ENCODE measurements at places on chromosomes 6 and 20.
A peak's percentile ranks its signal among the peaks of the same experiment; 100 is the strongest.

DNA sequence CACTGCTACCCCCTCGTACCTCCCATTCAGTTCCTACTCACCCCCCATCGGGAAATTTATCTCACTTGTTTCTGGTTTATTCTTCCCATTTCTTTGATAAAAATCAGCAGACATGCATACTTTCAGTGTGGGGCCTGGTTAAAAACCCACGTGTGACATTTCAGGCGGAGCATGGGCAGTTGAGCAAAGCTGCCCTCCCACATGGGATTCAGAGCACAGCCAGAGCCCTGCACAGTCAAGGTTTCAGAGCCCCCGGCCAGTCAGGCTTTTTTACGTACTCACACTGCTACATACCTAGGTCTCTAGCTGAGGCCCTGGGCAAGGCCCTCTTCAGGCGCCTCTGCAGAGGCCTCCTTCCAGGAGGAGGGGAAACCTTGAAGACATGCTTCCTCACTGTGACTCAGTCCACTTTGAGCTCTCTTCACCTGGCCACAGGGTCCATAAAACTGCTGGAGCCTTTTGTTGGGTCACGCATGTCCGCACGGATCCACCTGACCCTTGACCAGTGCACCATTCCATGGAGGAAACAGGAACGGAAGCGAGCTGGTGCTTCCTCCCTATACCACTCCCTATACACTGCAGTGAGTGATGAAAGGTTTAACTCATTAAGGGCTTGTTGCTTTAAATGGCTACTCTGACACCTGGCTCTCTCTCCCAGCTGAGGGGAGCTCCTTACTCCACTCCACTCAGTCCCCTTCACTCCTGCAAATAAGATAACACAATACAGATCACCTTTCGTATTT, 713.3 kb downstream of the PRKN start:
- DNase-seq = no peak

GRCh38 chr6:52691718-52692117, 20.8 kb downstream of the TMEM14A start:
- no peak for DNase-seq

DNA sequence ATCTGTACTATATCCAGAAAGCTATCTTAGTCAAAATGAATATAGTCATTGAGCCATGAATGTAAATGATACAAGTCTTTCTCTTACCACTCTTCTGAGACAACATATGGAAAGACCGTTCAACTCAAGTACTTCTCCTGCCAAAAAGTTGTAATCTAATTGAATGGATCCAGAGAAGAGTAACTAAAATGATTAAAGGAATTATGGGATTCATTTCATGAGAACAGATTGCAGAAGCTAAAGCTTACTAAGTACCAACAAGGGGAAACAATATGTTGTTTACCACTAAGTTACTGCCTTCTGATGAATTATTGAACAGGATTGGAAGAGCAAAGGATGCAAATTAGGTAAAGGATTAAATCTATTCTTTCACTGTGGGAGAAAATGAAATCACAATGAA, 2.0 kb upstream of the LGSN start:
- DNase-seq = no peak

DNA sequence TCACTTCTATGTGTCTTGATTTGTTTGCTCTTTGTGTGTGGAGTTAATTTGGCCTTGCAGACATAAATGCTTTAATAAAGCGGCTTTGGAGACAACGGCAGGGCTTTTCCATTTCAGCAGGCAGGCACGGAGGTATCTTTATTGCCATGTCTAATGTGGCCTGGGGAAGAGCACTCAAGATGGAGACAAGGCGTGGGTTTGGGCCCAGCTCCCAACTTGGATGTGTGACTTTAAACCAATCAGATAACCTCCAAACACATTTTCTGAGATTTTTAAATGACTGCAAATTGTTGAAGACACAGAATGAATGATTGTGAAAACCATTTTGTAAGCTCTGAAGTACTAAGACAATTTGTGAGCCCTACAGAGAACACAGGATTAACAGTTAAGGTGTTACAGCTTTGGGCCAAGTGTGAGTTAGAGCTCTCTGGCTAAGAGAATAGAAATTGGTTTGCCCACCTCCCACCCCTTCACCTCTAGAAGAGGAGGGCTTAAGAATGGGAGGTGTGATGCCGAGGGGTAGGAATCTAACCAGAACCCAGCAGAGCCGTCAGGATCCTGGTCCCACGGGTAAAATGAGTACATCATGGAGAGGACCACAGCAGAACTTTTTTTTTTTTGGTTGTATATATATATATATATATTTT, 9.0 kb downstream of the DYNLT1 start:
- DNase-seq = no peak

- no peak for DNase-seq
Measured at GRCh38 chr20:4051413-4052138, 36.2 kb upstream of the RNF24 start.

DNA sequence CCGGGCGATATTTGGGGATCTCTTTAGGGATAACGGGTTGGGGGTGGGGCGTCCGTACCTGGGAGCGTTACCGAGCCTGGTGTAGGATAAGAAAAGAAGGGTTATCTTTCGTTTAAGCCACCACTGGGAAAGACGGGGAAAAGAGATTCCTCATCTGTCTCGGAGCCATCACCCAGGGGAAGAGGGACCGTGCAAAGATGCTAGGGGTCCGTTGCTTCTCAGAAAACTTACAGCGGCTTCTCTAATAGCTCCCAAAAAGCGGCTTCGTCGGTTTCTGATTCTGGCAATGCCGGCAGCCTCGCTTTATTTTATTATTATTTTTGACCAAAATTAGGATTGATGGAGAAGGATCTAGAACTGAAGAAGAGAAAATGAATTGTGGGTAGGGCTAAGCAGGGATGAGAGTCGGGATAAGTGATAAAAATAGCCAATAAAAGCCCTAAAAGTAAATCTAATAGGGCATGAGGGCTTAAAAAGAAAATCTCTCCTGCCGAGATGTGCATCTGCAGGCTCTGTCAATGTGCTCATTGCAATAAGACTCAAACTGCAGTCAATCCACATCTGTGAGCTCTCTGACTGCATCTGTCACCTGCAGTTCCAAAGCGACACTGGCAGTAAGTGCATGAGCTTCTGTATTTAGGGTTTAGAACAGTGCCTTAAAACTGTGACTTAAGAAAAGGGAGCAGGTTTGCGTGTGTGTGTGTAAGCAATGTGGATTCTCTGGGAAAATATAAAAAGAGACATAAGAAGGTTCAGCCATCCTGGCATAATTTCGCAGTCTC, 801 bp downstream of the TBPL1 start:
- DNase-seq = no peak

DNA sequence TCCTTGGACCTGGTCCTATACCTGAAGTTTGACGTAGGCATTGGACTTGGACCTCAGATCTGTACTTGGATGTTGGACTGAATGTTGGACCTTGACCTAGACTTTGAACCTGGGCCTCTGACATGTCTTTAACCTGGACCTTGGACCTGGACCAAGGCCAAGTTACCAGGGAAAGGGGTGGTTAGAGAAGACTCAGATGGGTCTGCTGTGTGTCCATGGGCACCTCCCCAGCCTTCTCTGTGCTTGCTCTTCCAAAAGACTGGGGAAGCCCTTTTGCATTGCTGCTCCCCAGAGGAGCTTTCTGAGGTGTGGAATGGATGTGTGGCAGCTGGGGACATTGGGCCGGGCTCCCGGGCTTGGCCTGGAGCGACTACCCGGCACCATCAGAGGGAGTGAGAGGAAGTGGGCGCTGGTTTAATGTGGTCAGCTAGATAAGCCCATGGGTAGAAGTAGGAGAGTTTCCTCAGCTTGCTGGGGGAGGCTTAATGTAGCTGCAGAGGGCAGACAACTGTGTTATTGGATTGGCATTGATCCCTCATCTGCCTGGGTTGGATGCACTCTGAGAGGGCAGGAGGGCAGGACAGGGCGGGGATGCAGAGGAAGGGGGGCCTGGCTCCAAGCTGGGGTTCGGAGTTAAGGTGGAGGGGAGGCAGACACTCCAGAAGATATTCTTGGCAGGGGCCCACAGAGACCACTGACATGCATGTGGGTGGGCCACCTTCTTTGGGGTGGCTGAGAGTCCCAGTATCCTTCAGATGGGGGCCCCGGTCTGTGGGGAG, 4.2 kb downstream of the SCRT2 start:
- DNase-seq = no peak

DNA sequence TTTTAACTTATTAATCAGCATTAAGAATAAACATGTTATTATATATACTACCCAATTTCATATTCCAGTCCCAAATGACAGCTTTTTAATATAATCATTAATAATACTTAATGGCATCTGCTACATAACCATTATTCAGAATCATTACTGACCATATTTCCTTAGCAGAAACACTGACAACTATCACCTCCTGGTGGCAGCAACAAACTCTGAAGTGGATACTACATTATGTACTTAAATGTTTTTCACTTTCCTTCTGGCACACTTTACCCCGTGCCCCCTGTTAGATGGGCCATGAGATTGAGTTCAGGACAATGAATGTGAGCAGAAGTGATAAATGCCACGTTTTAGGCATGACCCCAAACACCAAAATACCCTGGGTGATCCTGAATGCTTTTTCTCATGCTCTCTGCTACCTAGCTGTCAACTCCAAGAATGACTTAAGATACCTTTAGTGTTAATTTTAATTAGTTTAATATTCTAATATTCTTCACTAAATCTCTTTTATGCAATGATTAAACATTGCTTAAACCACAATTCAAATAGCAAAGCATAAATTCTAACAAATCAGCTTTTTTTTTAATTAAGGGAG, 77.1 kb downstream of the LMBRD1 start:
- DNase-seq = no peak

DNA sequence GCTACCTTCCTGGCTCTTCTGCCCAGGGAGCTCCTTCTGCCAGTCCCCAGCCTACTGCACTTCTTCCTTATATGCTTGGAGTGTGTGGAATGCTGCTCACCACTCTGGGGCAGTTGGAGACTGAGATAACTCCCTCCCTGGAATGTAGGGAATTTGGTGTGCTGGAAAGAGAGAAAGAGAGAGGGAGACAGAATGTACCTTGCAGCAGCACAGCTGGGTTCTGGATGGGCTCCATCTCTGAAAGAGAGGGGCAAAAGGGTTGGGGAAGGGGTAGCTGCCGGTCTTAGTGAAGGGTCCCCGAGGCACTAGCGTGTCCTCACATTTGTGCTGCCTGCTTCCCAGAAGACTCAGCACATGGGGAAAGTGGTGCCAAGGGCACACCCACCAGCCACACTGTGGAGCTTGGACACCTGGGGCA, 40.2 kb upstream of the DDR1 start:
- DNase-seq = no peak

- DNase-seq = no peak
Measured at GRCh38 chr6:119138906-119139541, 60.6 kb upstream of the FAM184A start.

DNA sequence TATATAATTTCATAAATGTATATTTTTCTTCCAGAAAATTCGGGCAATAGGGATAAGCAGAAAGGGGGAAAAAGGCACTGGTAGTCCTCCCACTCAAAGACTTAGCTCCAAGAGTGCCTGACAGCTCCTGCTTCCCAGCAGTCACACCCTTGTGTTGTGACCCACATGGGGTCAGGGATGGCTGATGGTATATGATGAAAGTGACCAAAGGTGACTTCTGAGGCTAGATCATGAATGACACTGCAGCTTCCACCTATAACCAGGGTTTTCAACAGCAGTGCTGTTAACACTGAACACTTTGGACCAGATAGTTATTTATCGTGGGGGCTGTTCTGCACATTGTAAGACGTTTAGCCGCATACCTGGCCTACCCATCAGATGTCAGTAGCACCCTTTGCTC, 22.3 kb downstream of the FAM50B start:
- no peak for DNase-seq

DNA sequence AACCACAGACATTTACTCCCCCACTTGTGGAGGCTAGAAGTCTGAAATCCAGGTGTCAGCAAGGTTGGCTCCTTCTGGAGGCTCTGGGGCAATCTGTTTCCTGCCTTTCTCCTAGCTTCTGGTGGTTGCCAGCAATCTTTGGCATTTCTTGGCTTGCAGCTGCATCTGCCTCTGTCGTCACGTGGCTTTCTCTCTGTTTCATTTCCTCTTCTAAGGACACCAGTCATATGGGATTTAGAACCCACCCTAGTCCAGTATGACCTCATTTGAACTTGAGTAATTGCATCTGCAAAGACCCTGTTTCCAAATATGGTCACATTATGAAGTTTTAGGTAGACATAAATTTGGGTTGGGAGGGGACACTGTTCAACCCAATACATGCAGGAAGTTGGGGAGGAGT, 56.2 kb upstream of the EPB41L1 start:
- no peak for DNase-seq

GRCh38 chr6:87183687-87184086, 28.3 kb downstream of the ZNF292 start:
- no peak for DNase-seq

DNA sequence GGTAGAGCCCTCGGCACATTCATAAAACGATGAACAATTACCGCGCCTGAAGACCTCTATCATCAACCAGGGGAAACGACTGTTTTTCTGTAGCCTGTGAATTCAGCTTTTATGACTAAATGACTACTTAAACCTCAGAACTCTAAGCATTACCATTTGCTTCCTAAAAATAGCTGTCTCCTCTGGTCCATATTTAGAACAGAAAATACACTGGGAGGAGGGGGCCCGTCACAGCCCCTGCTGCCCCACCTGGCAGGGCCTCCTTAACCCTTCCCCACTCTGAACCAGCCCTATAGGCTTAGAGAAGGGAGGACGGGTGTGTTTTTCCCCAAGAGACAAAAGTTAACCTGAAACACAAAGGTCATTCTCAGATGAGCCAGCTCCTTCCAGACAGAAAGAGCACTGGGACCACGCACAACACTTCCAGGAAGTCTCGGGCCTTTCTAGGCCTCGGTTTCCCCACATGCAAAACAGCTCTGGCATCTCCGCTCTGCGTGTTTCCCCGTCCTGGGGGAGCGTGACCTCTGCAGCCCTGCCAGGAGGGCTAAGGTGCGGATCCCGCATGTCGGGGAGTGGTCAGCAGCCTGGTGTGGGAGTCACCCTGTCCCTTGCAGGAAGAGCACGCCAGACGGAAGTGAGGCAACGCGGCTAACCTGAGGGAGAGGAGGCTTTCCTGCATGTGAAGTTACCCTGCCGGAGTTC, 193.9 kb downstream of the DLL1 start:
- DNase-seq = peak; percentile 29

DNA sequence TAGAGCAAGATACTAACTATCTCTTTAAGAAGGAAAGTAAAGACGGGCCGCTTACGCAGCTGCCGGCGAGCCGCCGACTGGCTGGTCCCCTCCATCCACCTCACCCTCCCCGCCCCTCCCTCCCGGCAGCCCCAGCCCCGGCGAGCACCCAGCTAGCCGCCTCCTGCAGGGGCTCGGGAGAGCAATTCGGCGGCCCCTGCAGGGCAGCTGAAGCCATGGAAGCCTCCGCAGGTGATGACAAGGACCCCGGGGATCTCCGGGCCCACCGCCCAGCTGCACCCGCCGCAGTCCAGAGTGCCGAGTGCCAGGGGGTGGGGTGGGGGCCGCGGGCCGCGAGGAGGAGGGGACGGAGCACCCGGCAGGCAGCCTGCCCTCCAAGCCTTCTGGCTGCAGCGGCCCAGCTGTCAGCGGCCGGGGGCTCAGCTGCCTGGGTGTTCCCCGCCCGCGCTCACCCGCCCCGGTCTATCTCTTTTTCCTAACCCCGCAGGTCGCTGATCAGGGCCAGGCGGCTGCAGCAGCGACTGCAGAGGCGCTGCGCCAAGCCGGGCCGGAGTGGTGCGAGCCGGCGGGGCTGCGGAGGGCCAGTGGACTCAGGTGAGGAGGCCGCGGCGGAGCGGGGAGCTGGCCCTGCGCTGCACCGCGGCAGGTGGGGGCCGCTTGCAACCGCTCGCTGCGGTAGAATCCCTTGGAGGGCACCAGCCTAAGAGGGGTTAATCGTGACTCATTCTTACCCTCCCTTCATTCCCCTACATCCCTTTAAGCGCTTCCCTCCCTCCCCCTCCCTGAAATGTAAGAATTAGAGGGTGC, at the start of gene SNPH:
SNPH (plus strand) TSS at position 128 of the 807 bp plus-strand sequence. CDS start 29,946 bp downstream, outside the sequence.
- DNase-seq = peak; percentile 57

Measured in mesothelial cell of epicardium (in vitro differentiated cells).